ENCODE measurements at places on chromosomes 6 and 20.

- H3K4me3 ChIP-seq, result no peak overlapping the region
- H3K27ac ChIP-seq, result no peak overlapping the region
- DNase-seq, result no peak
- H3K4me1 ChIP-seq, result peaks cover 52% of the 10 kb centered on the region
- no peaks in the 10 kb centered on the region for H3K36me3 ChIP-seq
- no peaks in the 10 kb centered on the region for H3K27me3 ChIP-seq
Measured at GRCh38 chr6:12578751-12579150, 137.8 kb upstream of the PHACTR1 start.

DNA sequence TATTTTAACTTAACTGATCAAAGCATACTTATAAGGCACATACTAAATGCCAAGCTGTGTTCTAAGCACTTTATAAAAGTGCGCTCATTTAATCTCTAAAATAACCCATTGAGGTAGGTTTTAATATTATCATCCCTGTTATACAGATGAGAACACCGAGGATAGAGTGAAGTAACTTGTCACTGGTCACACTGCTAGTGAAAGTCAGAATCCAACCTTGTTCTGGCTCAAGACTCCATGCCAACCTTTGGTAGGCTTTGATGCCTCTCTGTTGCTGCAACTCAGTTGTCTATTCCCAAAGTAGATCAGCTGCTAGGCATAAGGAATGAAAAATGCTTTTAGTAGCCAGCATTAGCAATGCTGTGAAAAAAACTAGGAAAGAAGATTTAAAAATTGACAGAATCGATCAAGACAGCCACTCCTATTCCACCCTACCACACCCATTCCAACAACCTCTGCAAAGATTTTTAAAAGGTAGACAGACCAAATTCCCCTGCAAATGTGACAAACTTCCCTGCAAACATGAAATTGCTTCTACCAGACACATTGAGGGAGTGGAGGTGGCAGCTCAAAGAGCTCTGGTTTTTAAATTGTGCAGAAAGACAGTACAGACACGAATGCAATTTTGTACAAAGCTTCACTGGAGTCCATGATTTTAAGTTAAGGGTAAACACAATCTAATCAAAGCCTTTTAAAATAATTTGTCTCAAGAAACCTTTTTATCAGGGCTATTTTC lies 39.8 kb upstream of the CAP2 start:
- peak overlapping the region; percentile 41 for H3K27ac ChIP-seq
- DNase-seq, result no peak
- no peaks in the 10 kb centered on the region for H3K36me3 ChIP-seq
- H3K4me1 ChIP-seq, result peaks cover 23% of the 10 kb centered on the region
- no peaks in the 10 kb centered on the region for H3K27me3 ChIP-seq
- H3K4me3 ChIP-seq, result no peak overlapping the region

DNA sequence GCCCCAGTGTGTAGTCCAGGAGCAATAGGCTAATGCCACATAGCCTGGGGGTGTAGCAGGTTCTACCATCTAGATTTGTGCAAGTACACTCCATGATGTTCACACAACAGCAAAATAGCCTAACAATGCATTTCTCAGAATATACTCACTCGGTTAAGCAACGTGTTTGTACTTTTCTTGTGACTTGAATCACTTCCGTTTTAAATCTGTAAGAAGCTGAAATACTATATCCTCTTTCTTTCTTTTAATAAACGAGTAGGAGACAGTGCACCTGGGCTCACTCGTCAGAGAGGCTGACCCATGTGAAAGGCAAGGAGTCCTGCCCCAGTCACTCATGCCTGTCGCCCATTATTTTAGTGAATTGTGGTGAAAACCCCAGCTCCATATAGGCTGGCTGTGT lies 201.6 kb downstream of the FOXA2 start:
- H3K4me3 ChIP-seq, result no peak overlapping the region
- no peaks in the 10 kb centered on the region for H3K36me3 ChIP-seq
- no peak for DNase-seq
- no peak overlapping the region for H3K27ac ChIP-seq
- H3K27me3 ChIP-seq, result peaks cover 7% of the 10 kb centered on the region
- H3K4me1 ChIP-seq, result no peaks in the 10 kb centered on the region

DNA sequence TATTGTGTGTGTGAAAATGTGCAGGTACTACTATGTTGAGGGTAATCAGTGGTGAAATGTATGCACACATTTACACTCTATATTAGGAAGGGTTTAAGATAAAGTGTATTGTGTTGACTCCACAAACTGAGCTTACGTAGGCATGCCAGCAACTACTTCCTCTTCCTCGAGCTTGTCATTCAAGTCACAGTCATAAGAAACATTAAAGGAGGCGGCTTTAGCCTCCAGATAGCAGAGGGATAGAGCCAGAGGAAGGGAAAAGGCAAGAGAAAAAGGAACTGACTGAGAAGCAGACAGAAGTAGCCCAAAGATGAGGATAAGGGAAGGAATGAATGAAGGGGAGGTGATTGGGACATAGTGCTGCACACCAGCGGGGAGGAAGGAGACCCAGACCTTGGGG lies 55.2 kb downstream of the SMLR1 start:
- peaks cover 4% of the 10 kb centered on the region for H3K36me3 ChIP-seq
- DNase-seq, result no peak
- no peak overlapping the region for H3K4me3 ChIP-seq
- H3K4me1 ChIP-seq, result no peaks in the 10 kb centered on the region

DNA sequence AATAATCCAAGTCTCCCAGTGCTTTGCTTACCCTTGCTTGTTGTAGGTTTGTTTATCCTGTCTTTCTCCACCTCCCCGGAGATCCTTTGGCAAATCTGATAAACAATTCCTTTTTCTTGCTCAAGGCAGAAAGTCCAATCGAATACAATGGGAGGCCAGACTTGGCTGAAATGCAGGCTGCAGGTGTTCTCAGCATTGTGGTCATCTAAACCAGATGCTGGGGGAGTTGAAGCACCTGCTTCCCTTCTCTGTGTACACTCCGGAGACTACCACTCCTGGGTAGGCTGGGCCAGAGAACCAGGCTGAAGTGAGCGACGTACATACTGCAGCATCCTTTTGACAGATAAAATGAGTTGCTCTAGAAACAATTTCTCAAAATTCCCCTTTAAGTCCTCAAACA lies 82.6 kb upstream of the PREP start:
- peaks cover 40% of the 10 kb centered on the region for H3K4me1 ChIP-seq
- H3K4me3 ChIP-seq, result no peak overlapping the region
- H3K27ac ChIP-seq, result no peak overlapping the region
- H3K27me3 ChIP-seq, result peaks cover 2% of the 10 kb centered on the region
- no peak for DNase-seq

DNA sequence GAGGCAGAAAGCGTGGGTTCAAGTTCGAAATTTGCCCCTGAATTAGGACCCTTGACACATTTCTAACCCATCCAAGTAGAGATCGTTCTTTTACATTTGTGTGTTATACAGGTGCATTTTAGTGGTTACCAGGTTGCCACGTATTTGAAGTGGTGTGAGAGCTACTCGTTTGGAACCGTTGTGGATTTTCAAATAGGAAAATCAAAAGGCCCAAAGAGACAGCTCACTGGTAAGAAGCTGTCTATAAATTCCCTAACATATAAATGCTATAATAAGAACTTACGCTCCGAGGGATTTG lies 1.6 kb upstream of the REV3L start:
- no peaks in the 10 kb centered on the region for H3K27me3 ChIP-seq
- peaks cover 45% of the 10 kb centered on the region for H3K4me1 ChIP-seq
- H3K36me3 ChIP-seq, result peaks cover 5% of the 10 kb centered on the region
- no peak for DNase-seq
- H3K4me3 ChIP-seq, result peak overlapping the region; percentile 91

GRCh38 chr6:53794137-53794719 lies 577 bp upstream of the LRRC1 start:
- DNase-seq, result peak; percentile 92
- no peaks in the 10 kb centered on the region for H3K27me3 ChIP-seq
- H3K4me1 ChIP-seq, result peaks cover 44% of the 10 kb centered on the region
- peak overlapping the region; percentile 100 for H3K27ac ChIP-seq
- H3K36me3 ChIP-seq, result peaks cover 1% of the 10 kb centered on the region

- H3K27ac ChIP-seq, result no peak overlapping the region
- peak; percentile 40 for DNase-seq
- H3K36me3 ChIP-seq, result no peaks in the 10 kb centered on the region
- H3K27me3 ChIP-seq, result no peaks in the 10 kb centered on the region
- H3K4me1 ChIP-seq, result peaks cover 14% of the 10 kb centered on the region
Measured at GRCh38 chr20:63628246-63628975, 1.5 kb upstream of the GMEB2 start.

DNA sequence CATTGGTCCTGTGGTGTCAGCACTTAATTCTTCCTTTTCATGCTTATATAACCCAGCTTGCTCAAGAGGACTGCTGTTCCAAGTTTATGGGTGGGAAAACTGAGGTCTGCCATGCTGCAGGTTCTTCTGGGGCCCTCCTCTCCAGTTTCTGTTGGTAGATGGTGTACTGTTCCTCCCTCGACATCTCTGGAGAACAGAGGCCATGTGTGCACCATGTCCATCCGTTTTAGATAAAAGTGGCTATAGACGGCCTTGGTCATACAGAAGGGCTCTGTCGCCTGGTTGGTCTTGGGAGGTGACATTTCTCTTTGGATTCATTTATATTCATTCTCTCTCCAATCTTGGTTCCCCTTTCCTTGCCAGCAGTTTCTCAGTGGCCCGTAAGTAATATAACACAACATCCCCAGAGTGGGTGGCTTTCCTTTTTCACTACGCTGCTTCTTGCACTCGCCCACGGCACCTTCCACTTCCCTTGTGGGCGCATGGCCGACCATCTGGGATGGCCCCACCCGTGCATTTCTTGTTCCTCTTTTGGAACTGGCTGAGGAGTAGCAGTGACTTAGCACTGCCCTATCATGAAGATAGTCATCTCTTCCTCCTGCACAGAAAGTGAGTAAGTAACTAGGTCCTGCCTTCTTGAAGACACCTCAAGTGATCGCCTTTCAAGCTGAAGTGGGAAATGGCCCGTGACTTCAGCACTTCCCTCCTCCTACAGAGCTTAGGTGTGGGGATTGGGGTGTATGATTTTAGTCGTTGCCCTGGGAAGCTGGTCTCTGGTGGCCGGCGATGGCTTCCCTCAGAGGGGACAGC lies 94.2 kb downstream of the RREB1 start:
- H3K36me3 ChIP-seq, result peaks cover 22% of the 10 kb centered on the region
- peaks cover 10% of the 10 kb centered on the region for H3K4me1 ChIP-seq
- DNase-seq, result no peak
- H3K27me3 ChIP-seq, result no peaks in the 10 kb centered on the region

DNA sequence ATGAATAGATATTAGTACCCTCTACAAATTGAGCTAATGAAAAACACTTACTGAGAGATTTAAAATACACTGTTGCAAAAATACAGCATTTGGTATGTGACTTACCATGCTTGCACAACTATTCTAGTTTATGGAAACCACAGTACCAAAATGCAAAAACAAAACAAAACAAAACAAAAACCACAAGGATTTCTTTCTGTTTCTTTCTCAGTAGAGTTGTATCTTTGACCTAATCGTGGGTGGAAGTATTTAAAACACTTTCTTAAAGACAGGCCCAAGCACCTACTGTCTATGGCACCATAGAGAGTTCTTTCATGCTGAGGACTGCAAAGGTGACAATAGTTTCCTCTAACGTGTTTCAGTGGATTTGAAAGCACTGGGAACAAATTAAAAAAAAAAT lies 95.3 kb upstream of the C6orf118 start:
- H3K27ac ChIP-seq, result no peak overlapping the region
- no peaks in the 10 kb centered on the region for H3K4me1 ChIP-seq
- H3K27me3 ChIP-seq, result no peaks in the 10 kb centered on the region
- H3K4me3 ChIP-seq, result no peak overlapping the region
- H3K36me3 ChIP-seq, result peaks cover 6% of the 10 kb centered on the region

DNA sequence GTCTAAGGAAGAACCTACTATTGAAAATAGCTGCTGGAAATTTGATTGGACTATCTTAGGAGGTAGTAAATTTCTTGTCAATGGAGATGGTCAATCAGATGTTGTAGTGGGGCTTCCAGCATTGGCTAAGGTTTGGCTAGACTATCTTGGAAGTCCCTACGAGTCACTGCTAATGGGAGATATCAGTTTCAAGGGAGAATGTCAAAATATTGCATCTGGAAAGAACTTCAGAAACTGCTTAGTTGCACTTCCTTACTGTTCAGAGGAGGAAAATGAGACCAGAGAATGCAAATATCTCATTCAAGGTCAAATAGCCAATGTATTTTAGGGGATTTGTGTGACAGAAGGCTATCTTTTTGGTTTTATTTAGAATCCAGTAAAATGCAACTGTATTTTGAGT lies 53.5 kb upstream of the CCN2 start:
- peaks cover 31% of the 10 kb centered on the region for H3K4me1 ChIP-seq
- H3K36me3 ChIP-seq, result no peaks in the 10 kb centered on the region
- no peak overlapping the region for H3K27ac ChIP-seq
- no peak for DNase-seq
- H3K4me3 ChIP-seq, result no peak overlapping the region
- no peaks in the 10 kb centered on the region for H3K27me3 ChIP-seq

DNA sequence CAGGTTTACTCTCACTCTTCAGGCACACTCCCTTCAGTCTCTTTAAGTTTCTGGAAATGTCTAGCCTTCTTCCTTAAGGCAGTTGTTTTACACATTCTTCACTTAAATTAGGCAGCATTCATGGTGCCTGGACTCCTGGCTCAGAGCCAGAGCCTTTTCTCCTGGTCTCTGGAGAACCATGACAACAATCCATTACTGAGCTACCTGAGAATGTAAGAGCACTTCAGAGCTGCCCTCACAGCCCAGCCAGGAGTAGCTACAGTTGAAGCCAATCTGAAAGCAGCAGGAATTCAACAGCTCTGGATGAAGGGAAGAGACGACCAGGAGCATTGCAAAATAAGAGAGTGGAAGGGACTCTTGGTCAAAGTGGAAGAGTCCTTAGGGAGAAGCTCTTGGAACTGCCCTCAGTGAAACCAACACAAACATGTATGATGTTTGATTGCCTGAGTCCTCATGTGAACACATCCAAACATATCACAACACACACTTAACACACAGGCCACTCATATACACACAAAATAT lies 416.8 kb upstream of the SPTLC3 start:
- DNase-seq, result no peak
- H3K4me1 ChIP-seq, result no peaks in the 10 kb centered on the region
- no peak overlapping the region for H3K4me3 ChIP-seq
- H3K27me3 ChIP-seq, result no peaks in the 10 kb centered on the region
- no peak overlapping the region for H3K27ac ChIP-seq

- H3K4me1 ChIP-seq, result peaks cover 35% of the 10 kb centered on the region
- DNase-seq, result no peak
- no peaks in the 10 kb centered on the region for H3K27me3 ChIP-seq
- H3K36me3 ChIP-seq, result no peaks in the 10 kb centered on the region
Measured at GRCh38 chr6:7134999-7135745, 27.4 kb downstream of the RREB1 start.

GRCh38 chr20:50245498-50246366 lies 55.1 kb downstream of the CEBPB start:
- peaks cover 17% of the 10 kb centered on the region for H3K4me1 ChIP-seq
- peak overlapping the region; percentile 2 for H3K27ac ChIP-seq
- no peaks in the 10 kb centered on the region for H3K36me3 ChIP-seq
- DNase-seq, result no peak
- H3K27me3 ChIP-seq, result no peaks in the 10 kb centered on the region
- no peak overlapping the region for H3K4me3 ChIP-seq

DNA sequence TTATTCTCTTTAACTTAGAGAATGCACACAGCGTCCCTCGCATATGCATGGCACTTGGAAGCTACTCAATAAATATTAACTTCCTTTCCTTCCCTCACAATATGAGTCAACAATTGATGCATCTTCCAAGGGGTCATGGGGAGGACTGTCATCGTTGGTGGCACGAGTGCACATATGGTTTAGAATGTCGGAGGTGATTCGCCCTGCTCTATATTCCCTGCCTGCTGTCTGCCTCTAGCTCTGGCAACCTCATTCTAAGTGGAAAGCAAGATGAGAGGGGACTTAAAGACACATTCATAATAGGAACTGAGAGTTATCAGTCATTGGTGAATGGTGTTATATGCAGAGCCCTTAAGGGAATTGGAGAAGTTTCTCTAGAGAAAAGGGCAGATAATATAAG lies 44.6 kb downstream of the MAK start:
- no peak overlapping the region for H3K4me3 ChIP-seq
- H3K36me3 ChIP-seq, result peaks cover 2% of the 10 kb centered on the region
- H3K4me1 ChIP-seq, result no peaks in the 10 kb centered on the region
- no peak overlapping the region for H3K27ac ChIP-seq
- DNase-seq, result no peak
